Activated CD4-positive, alpha-beta T cell treated with anti-CD3 and anti-CD28 coated beads, Interleukin-2, amount 10 ng/mL, durations not matched to agents 7 days and 5 days (primary cell): ENCODE measurements at places on chromosomes 1 and 21.

DNA sequence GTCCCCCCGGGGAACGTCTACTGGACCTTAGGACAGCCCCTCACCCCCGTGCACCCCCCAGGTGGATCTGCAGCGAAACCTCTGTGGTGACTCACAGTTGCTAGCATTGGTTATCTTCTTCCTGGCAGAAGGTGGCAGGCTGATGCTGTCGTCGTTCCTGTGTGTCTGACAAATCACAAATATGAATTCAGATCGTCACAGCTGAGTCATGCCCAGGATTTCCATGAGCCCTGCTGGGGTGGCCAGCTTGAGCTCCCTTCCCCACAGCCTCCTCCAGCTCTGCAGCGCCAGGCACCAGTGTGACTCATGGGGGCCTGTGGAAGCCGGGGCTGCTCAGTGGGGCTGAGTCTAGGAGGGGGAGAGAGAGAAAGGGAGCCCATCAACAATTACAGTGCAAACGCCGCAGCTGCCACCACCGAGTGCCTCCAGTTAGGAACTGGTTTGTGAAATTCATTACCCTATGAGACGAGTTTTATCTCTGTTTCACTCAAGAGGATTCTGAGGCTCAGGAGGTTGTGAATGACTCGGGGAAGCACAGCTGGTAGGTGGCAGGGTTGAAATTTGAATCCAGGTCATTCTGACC, 197.9 kb downstream of the DYRK1A start:
- peak; percentile 84 for DNase-seq

DNA sequence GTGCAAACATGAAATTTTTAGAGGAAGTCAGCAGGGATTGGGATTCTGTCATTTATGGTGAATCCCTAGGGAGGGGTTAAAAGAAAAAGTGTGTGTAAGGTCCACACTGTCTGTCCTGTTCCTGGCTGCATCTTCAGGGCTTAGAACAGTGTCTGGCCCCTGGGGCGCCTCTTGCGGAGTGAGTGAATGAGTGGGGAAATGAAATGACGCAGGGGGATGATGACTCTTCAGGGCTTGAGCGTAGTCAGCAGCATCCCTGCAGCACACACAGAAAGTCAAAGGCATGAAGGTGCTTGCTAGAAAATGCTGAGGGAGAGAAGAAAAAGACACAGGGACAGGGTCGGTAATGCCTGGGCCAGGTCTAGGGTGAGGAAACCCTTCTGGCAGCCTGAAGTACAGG, 57.8 kb downstream of the PGBD5 start:
- DNase-seq: no peak

GRCh38 chr1:199545780-199546179, 481.7 kb upstream of the NR5A2 start:
- no peak for DNase-seq

GRCh38 chr1:209768354-209768774, 12.5 kb downstream of the TRAF3IP3 start:
- peak; percentile 95 for DNase-seq

GRCh38 chr1:20819818-20820217, 32.7 kb upstream of the HP1BP3 start:
- no peak for DNase-seq

GRCh38 chr1:31483012-31483946, 70.3 kb downstream of the SERINC2 start:
- DNase-seq: no peak

GRCh38 chr1:102952400-102952799, 155.9 kb downstream of the COL11A1 start:
- DNase-seq: no peak
